ENCODE measurements at places on chromosomes 2 and 18.
A peak's percentile ranks its signal among the peaks of the same experiment; 100 is the strongest.

GRCh38 chr18:48868468-48869466, 82.0 kb downstream of the SMAD7 start:
- DNase-seq, result peak; percentile 20

- DNase-seq, result no peak
Measured at GRCh38 chr2:158725441-158725891, 69.7 kb upstream of the DAPL1 start.

DNA sequence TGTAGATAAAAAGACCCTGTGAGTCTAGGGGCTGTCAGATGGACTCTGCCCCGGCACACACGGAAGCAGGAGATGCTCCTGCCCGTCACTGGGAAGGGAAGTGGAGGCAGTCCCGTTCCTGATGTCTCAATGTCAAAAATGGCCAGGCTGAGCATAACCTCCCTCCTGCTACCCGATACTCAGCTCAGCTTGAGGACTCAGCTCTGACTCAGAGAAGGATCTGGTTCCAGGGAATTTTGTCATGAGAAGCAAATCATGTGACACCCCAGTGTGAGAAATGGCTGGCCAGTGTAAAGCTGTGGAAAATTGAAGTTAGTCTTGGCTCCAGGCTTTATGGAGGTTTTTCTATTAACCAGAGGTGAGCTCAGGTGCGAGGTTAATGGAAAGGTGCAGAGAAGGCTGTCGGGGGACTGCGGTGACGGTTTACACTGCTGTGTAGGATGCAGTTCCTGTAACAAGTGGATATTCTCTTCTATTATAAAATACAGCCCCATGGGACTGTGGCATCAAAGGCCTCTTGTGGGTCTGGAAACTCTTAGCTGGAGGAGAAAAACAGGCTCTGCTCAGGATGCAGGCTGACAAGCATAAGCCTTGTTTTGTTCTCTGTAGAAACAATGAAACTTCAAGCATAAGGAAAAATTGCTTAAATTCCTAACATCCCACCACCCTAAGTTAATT, 24.7 kb upstream of the AGAP1 start:
- no peak for DNase-seq

DNA sequence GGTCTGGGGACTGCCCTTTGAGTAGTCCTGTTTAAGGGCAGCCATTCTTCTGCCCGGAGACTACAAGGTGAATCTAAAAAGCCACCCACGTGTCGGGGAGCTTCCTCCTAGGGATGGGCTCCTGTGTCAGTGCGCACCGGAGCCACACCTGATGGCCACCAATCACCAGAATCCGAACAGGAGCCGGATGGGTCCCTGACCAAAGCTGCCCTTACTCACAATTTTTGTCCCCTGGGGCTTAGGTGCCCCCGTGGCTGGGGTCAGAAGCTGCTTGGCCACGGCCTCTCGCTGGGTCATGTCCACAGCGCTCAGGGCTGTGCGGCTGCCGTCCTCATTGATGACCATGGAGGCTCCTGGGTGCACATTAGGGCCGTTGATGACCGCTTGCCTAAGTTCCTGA, 30.9 kb downstream of the POLR1A start:
- no peak for DNase-seq

GRCh38 chr2:114011713-114012112, 121.8 kb downstream of the ACTR3 start:
- no peak for DNase-seq

- DNase-seq, result no peak
Measured at GRCh38 chr2:194383401-194383800, 1273.6 kb upstream of the SLC39A10 start.

DNA sequence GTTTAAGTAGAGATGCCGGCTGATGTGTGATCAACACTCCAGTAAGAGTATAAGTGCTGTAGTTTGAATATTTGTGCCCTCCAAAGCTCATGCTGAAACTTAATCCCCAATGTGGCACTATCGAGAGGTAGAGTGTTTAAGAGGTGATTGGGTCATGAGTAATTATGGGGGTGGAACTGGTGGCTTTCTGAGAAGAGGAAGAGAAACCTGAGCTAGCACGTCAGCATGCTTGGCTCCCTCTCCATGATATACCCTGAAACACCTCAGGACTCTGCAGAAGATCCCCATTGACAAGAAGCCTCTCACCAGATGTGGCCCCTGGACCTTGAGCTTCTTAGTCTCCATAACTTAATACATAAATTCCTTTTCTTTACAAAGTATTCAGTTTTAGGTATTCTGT, 584.8 kb downstream of the TSN start:
- DNase-seq, result no peak

DNA sequence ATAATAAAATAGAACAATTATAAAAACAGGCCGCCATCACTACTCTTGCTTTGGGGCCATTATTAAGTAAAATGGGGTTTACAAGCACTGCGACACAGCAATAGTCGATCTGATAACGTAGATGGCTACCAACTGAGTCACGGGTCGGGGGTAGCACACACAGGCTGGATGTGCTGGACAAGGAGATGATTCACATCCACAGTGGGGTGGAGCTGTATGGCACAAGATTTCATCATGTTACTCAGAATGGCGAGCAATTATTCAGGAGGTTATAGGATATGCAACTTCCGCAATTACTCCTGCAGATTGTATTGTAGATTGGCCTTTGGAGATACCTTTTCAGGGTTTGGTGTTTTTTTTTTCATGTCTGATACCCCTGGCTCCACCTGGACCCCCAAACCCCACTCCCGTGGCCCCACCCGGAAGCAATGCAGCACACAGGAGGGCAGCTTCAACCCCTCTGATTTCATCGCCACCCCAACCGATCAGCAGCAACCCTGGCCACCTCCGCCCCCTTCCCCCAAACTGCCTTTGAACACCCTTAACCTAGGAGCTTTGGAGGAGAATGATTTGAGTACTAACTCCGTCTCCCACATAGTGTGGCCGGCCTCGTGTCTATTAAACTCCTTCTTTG, 21.4 kb upstream of the MLPH start:
- no peak for DNase-seq

- DNase-seq, result no peak
Measured at GRCh38 chr2:168449419-168449818, 6.7 kb upstream of the CERS6 start.

- no peak for DNase-seq
Measured at GRCh38 chr18:49827996-49828395, 14.7 kb upstream of the ACAA2 start.

DNA sequence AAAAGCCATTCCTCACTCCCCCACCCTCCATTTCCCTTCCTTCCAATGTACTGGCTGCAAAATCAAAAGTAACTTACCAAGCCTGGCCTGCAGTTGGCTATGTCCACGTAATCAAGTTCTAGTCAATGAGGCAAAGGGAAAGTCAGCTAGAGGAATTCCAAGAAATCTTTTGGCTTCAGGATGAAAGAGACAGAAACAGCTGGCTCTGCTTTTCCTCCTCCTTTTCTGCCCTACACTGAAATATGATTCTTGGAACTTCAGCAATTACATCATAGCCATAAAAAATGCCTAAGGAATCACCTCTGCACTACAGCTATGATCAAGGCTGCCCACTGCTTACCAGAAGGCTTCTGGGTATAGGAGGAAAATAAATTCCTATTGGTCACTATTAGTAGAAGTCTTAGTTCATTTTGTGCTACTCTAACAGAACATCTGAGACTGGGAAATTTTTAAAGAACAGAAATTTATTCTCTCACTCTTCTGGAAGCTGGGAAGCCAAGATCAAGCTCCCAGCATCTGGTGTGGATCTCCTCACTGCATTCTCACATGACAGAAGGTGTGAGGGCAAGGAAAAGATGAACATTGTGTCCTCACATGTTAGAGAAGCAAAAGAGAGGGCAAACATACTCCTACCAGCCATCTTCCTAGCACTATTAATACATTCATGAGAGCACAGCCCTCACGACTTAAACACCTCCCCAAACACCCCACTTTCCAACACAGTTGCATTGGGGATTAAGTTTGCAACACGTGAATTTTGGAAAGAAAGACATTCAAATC, 219.9 kb downstream of the TMX3 start:
- DNase-seq, result no peak
